NCI-H524 (cell line): ENCODE measurements at places on chromosomes 12 and 14.

DNA sequence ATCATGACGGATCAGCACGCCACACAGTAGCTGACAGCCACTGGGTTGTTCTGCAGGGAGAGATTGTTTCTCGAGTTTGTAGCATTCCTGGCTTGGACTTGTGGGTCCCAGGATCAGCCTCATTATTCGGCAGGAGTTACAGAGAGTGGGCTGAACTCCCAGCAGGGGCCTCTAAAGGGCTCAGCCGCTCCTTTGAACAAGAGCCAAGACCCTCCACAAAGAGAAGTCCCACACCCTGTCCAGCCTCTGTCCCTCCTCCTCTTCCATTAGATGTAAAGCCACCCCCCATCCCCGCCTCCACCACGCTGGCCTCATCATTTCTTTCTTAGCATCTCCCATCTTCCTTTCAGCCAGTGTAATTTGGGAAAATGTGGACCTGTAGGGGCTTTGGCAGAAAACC, 96.7 kb upstream of the HSPB8 start:
- DNase-seq = no peak

DNA sequence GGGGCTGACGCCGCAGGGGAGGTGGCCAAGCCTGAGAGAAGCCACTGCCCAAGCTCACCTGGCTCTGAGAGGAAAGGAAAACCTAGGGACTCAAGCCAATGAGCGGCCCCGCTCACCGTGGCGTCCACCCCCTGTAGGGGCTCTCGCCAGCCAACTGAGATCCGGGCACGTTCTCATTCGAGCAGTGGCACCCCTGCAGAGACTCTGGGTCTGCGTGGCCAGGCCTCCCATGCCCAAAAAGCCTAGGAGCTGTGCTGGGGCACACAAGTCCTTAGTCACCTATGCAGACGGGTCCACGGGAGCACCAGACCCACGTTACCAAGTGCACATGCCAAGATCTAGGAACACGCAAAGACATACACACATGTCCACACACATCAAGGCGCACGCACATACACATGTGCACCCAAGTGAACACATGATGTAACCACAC, 106.2 kb downstream of the NCOR2 start:
- no peak for DNase-seq

DNA sequence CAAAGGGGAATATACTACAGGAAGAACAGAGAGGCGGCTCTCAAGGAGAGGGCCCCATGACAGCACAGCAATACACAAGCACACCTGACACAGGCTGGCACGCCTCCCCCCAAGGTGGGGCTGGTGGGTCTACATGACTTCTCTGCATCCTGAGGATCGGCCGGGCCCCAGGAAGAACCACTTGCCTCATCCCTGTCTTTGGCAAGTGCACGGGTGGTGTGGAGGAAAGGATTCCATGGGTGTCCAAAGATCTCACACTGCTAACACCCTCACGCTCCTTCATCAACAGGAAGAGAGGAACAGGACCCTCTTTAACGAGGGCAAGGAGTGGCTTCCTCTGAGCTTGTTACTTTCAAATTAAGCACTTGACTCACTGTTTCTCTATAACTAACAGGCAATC, 7.3 kb downstream of the VAMP1 start:
- no peak for DNase-seq

GRCh38 chr12:21819236-21819635, 44.7 kb upstream of the KCNJ8 start:
- DNase-seq = no peak

GRCh38 chr14:101499080-101499479, 62.2 kb upstream of the DIO3 start:
- DNase-seq = no peak

DNA sequence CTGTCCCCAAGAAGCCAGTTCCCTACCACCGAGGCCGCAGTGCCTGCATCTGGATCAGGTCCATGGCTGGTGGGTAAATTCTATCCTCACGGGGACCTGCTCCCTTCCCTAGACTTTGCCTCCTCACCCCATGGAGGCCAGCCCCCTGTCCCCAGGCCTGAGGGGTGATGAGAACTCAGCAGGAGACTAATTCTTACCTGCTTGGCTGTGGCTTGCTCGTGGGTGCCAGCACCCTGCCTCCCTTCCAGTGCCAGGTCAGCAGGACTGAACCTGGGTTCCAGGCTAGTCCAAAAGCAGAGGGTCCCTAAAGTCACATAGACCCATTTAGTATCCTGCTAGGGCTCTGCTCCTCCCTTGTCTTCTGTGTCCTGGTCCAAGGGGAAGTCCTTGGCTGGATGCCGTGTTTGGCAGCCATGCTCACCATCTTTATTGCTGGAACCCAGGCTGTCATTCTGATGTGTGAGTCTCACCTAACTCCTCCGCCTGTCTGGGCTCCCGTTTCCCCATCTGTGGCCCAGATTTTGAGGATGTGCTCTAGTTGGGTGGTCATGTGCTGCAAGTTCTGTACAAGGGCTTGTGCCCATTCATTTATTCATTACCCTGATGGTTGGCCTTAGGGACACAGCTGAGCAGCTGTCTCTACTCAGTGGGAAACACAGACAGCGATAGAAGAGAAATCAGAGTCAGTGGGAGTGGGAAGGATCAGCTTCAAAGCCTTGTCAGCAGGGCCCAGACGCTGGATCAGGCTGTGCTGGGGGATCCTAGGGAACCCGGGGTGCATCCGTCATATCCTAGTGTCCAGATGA, 949 bp downstream of the PLBD2 start:
- peak; percentile 9 for DNase-seq

DNA sequence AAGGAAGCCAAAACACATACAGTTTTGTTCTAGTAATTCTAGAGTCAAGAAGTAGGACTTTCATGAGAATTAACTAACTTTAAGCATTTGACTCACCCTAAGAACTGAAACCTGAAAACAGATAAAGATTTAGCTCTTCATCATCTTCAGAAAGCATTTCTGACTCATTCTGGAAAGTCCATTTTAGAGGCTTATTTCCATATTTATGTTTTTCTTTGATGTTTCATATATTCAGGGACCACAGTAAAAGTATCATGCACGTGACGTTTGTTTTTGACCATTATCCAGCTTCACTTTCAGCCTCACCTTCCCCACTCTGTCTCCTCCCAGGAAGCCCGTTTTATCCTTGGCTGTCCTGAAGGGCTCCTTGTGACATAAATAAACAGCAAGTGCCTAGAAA, 79.2 kb downstream of the MDGA2 start:
- DNase-seq = no peak

- DNase-seq = no peak
Measured at GRCh38 chr12:68065687-68066086, 76.4 kb downstream of the IFNG-AS1 start.

DNA sequence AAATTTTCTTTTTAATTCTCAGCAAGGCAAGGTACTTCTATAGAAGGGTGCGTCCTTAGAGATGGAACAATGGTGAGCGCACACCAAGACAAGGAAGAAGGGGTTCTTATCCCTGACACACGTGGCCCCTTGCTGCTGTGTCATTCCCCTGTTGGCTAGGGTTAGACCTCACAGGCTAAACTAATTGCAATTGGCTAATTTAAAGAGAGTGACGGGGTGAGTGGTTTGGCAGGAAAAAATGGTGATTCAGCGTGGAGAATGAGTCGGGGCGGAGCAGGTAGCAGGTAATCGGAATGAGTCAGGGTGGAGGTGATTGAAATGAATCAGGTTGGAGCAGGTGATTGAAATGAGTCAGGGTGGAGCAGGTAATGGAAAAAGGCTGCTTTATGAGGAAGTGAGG, 36.3 kb upstream of the HECTD1 start:
- DNase-seq = no peak

DNA sequence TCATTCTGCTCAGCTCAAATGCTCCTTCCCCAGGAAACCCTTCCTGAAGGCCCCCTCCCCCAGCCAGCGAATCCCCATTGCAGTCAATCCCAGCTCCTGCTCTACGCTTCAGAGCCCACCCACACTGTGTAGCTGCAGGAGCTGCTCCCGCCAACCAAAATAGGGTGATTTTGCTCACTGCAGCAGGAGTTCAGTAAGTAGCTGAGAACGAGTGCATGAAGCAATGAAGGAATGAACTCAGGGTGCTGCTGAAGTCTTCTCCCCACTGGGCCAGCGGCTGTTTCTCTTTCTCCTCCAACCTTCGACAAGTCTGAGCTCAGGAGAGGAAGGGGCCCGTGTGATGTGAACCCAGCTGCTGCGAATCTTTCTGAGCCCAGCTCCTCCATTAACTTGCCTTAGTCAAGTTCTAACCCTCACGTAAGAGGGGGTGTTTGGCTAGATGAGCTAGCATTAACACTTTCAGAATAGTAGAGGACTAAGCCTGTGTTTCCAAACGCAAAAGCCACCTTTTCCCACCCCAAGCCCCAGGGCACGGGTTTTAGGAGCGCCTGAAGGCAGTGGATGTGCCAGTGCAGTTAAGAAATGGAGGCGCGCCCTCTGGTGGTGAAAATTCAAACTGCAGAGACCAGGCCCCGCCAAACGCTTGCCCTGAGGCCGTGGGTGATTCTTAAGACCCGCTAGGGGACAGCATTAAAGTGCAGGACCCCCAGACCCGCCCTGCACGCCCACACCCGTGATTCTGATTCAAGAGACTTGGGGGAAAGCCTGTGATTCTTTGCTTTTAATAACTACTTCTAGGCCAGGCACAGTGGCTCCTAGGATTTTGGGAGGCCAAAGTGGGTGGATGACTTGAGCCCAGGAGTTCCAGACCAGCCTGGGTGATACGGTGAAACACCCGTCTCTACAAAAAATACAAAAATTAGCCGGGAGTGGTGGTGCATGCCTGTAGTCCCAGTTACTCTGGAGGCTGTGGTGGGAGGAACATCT, 11.9 kb upstream of the SERPINA4 start:
- DNase-seq = peak; percentile 50

DNA sequence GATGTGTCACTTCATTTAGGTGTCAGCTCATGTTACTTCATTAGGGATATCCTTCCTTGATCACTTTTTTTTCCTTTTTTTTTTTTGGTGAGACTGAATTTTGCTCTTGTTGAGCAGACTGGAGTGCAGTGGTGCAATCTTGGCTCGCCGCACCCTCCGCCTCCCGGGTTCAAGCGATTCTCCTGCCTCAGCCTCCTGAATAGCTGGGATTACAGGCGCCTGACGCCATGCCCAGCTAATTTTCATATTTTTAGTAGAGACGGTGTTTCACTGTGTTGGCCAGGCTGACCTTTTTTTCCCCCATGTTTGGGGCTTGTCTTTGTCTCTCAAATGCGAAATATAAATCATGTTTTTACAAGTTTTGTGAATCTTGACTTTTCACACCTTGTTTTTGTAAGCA, 9.6 kb upstream of the AACS start:
- no peak for DNase-seq

DNA sequence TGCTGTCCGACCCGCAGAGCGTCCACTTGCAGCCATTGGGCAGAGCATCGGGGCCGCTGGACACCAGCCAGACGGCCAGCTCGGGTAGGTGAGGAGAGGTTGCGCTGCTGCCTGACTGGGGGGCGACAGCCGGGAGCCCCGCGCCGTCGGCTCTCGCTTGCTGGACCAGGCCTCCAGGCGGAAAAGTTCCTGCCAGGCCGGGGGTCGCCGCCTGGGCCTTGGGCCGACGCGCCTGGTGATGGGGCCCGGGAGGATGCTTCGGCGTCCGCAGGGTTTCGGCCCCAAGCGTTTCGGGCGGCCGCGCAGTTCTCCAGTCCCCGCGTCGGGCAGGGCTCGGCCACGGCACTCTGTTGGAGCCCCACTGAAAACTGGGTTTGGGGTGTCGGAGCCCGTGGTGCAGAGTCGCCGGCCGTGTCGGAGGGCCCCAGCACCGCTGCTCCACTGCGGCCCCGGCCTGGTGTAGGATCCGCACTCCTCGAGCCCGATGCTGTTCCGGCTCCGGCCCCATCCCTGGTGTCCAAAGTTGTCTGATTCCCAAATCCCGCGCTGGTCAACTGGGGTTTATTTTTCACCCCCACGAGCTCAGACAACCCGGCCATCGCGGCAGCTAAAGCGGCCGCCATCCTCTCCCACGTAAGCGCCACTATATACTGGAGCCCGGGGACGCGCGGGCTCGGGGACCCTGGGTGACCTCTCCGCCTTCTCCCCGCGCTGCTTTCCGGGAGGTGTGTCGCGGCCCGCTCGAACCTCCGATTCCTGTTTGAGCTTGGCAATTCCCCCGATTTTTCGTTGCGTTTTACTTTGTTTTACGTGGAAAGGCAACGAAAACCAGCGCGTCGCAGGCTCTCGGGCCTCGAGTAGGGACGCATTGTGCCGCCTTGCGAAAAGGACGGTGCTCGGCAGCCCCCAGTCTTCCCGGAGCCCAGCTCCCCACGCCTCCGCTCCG, 872 bp downstream of the VSX2 start:
- DNase-seq = peak; percentile 61

DNA sequence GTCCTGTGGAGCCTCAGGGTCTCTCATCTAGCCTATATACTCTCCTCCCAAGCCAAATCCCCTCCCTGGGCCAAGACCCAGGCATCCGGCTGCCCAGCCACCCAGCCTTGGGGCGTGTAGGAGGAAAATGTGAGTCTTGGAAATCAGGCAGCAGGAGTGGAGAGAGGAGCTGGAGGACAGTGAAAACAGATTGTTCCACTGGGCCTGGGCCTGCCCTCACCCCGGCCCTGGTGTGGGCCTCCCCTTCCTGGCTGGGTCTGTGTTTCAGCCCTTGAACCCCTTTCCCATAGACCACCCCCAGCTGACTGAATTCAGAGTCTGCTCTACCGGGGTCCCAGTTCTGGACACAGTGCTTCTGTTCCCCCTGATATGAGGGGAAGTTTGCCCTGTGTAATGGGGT, 6.7 kb downstream of the ITGA5 start:
- DNase-seq = no peak

DNA sequence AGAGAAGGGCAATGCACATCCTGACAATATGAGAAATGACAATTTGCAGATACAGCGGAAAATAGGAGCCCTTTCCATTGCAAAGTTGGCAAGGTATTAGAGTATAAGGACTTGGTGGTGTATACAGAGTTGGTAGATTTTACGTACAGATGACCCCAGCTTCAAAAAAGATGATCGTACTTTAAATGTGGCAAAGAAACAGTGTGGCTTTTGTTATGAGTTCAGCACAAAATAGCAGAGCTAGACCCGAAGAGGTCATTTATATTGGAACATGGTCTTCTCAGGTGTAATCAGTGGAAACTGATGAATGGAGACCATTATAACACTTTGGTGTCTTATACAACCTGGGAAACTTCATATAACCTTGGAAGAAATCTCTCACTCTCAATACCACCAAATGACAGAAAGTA, 2.3 kb downstream of the CLEC2B start:
- no peak for DNase-seq

- no peak for DNase-seq
Measured at GRCh38 chr14:102408724-102409123, 46.0 kb downstream of the TECPR2 start.

- no peak for DNase-seq
Measured at GRCh38 chr14:102793531-102794328, 16.5 kb downstream of the TRAF3 start.
